ENCODE measurements at places on chromosomes 12 and 14.

- no peak overlapping the region for H3K4me3 ChIP-seq
- H3K36me3 ChIP-seq, result peaks cover 50% of the 10 kb centered on the region
- DNase-seq, result no peak
Observed at GRCh38 chr14:92617581-92617980, 104.0 kb downstream of the RIN3 start.

- H3K36me3 ChIP-seq, result peaks cover 57% of the 10 kb centered on the region
- H3K4me1 ChIP-seq, result peaks cover 86% of the 10 kb centered on the region
- DNase-seq, result peak; percentile 63
Observed at GRCh38 chr14:61477712-61478462, 156.5 kb downstream of the PRKCH start.

GRCh38 chr12:92107094-92107493 lies 38.6 kb downstream of the BTG1 start:
- no peaks in the 10 kb centered on the region for H3K36me3 ChIP-seq
- no peaks in the 10 kb centered on the region for H3K27me3 ChIP-seq
- H3K4me3 ChIP-seq, result no peak overlapping the region
- no peak overlapping the region for H3K27ac ChIP-seq

DNA sequence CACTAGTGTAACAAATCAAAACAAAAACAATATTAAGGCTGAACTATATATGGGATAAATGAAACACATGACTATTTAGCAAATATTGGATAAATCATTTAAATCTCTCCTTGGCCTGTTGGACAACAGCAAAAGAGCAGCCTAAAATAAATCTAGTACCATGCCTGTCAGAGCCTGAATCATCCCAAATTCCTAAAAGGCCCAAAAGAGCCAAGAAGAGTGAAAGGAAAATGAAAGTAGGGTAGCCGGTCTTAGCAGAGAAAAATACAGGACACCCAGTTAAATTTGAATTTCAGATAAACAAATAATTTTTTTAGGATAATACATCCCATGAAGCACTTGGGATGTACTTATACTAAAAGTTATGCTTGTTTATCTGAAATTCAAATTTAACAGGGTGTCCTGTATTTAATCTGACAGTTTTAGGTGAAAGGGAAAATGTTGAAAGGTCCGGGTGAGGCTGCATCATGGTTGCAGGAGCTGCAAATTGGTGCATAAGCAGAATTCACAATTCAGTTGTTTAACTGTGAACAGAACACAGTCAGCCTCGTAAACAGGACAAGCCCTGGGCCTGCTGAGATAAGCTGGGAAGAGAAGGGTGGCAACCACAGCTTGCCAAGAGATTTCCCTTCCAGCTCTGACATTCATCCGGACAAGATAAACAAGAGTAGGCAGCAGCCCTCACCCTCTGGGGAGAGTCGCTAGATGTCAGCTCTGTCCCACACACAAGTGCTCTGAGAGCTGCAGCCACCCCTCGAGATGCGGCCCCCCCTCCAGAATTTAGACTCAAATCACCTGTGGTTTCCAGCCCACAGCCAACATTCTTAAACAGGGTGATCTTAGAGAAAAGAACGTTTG lies 30.3 kb downstream of the DMAC2L start:
- no peaks in the 10 kb centered on the region for H3K27me3 ChIP-seq
- H3K27ac ChIP-seq, result no peak overlapping the region
- peak; percentile 74 for DNase-seq

- H3K27me3 ChIP-seq, result peaks cover 6% of the 10 kb centered on the region
- no peaks in the 10 kb centered on the region for H3K36me3 ChIP-seq
- DNase-seq, result no peak
- H3K27ac ChIP-seq, result no peak overlapping the region
- H3K4me3 ChIP-seq, result no peak overlapping the region
Observed at GRCh38 chr12:108967869-108968540, 52.9 kb downstream of the SVOP start.
